Non-pigmented ciliary epithelial cell (primary cell): ENCODE measurements at places on chromosomes 12 and 14.

DNA sequence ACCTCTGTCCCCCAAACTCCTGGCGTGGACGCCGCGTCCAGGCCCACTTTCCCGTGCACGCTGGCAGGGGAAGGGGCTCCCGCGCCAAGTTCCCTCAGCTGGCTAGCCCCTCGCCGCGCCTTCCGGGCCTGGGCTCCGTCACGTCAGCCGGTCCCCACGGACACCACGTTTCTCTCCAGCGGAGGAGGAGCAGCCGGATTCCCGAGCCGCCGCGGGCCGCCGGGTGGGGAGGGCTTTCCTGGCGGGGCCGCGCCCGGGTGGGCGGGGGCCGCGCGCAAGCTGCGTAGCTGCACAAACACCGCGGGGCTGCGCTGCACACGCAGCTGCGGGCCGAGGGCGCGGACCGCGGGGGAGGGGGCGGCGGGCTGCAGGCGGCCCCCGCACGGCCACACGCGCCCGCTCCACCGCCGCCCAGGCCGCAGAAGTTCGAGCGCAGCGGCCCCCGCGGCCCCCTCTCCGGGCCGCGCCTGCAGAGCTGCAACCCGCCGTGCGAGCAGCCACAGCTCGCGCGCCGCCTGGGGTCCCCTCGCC, 45.1 kb upstream of the PNMA1 start:
- DNase-seq, result no peak

- DNase-seq, result no peak
Observed at GRCh38 chr14:58789736-58790135, 152.0 kb downstream of the DACT1 start.

DNA sequence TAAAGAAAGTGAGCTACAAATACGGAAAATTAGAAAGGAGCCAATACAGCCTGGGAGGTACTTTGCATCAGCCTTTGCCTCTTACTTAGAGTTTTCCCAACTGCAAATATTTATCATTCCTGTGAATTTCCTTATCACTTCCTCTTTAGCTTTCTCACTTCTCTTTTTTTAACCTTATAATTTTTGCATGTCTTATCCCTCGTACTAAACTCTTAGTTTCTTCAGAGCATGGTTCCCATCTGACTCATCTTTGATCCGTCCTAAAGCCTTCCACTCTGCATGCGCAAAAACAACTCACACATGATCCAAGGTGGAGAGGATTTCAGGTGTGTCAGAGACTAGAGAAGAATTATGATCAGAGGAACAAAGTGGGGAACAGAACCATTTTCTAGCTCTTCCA, 9.6 kb upstream of the SNAPC1 start:
- no peak for DNase-seq

GRCh38 chr12:71552728-71553501, 110.7 kb downstream of the ZFC3H1 start:
- no peak for DNase-seq

DNA sequence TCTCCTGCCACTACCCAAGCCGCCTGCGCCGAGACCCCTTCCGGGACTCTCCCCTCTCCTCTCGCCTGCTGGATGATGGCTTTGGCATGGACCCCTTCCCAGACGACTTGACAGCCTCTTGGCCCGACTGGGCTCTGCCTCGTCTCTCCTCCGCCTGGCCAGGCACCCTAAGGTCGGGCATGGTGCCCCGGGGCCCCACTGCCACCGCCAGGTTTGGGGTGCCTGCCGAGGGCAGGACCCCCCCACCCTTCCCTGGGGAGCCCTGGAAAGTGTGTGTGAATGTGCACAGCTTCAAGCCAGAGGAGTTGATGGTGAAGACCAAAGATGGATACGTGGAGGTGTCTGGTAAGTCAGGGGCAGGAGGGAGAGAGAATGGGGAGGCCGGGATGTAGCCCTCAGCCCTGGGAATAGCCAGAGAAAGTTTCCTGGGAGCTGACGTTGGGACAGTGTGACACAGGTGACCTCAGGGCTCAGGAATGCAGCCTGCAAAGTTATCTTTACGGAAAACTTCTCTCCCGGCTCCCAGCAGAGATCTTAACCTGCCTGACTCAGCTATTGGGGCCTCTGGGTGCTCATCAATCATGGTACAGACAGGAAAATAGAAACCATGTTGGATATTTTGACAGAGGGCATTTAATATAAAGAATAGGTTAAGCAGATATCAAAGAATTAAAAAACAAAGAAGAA, 747 bp downstream of the HSPB8 start:
- DNase-seq, result no peak

GRCh38 chr12:28859551-28859950, 289.5 kb upstream of the FAR2 start:
- no peak for DNase-seq

DNA sequence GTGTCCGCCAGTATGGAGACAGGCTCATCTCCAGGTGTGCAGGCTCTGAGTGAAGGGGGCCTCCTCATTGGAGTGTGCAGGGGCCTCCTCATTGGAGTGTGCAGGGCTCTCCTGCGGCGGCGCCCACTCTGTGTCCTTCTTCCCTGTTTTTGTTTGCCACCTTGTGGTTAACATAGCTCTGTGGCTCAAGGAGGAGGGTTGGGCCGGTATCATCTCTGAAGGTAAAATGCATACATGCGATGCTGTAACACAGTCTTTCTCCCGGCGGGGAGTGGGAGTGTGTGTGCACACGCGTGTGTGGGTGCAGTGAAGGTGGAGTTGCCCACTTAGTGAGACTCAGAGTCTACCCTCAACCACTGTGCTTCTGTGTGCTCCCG, 429.4 kb downstream of the ZFP36L1 start:
- no peak for DNase-seq

GRCh38 chr14:81465507-81466228, 65.5 kb upstream of the STON2 start:
- DNase-seq, result no peak

DNA sequence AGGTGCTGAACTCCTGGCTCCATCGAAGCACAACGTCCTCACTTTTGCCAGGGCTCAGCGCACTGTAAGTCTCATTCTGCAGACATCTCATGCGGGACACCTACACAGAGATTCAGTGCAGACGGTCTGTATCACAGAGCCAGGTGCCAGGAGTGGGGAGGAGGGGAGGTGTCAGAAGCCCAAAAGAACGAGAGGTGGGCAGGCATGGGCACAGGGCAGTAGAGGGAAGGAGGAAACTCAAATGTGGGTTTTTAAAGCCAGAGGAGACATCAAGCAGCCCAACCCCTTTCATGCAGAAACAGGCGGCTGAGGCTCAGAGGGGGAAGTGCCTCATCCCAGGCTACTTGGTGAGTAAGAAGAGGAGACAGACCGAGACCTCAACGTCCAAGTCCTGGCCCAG, 2.5 kb upstream of the LPAR5 start:
- DNase-seq, result no peak

GRCh38 chr12:75648856-75649255, 137.4 kb upstream of the KRR1 start:
- no peak for DNase-seq

GRCh38 chr12:45010059-45010458, 40.8 kb downstream of the DBX2 start:
- no peak for DNase-seq

GRCh38 chr14:99915305-99916090, 122.3 kb downstream of the EML1 start:
- no peak for DNase-seq

DNA sequence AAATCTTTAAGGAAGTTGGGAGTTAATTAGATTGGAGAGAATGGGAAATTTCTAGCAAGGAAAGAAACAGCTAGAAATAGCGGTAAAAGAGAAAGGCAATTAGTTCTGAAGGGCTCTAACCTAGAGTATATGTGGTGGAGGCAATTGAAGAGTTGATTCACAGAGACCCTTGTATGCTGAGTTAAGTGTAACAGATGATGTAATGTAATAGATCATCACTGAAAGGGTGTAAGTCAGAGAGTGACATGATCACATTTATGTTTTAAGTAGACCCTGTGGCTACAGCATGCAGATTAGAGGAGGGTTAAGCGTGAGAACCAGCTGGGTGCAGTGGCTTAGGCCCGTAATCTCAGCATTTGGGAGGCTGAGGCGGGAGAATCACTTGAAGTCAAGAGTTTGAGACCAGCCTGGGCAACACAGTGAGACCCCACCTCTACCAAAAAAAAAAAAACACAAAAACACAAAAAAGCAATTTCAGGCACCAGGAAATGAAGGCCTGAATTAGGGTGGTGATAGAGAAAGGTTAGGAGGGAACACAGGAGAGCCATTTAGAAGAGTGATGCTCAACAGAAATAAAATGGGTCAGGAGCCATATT, 3.0 kb downstream of the RBP5 start:
- DNase-seq, result no peak

- no peak for DNase-seq
Observed at GRCh38 chr12:124531281-124531745, 36.1 kb downstream of the NCOR2 start.

DNA sequence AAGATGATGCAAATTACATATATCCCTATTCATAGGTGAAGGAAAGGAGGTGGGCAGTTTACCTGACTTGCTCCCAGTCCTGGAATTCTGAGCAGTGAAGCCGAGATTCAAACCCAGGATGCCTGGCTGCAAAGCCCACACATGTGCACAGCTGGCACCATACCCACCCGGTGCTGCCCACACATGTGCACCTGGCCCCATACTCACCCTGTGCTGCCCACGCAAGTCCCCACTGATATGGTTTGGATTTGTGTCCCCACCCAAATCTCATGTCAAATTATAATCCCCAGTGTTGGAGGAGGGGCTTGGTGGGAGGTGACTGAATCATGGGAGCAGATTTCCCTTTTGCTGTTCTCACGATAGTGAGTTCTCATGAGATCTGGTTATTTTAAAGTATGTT, 179.2 kb upstream of the C14orf180 start:
- no peak for DNase-seq

- no peak for DNase-seq
Observed at GRCh38 chr14:72688990-72689671, 204.8 kb downstream of the DPF3 start.

- DNase-seq, result no peak
Observed at GRCh38 chr14:88541324-88541723, 13.5 kb downstream of the PTPN21 start.

- no peak for DNase-seq
Observed at GRCh38 chr14:56953884-56954283, 143.6 kb upstream of the OTX2 start.
